ENCODE measurements at places on chromosomes 16 and 17.

DNA sequence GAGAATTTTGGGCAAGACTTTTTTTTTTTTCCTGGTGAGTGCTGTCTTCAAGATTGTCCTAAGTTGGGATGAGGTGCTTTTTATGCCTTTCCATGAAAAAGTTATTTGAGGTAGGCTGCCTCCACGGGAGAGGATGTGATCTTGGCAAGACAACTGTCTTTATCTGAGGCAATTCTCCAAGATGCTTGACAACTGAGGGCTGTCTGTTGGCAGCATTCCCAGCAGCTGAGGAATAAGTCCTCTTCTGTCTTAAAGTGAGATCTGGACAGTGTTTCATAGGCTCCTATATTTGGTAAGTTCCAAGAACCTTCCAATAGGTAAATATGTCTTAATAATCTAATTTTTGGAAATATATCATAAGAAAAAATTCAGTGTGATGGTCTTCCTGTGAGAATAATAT is 662.0 kb downstream of the CDH11 start:
- DNase-seq = no peak

GRCh38 chr17:34665819-34666763 is 86.7 kb downstream of the TMEM132E start:
- no peak for DNase-seq

DNA sequence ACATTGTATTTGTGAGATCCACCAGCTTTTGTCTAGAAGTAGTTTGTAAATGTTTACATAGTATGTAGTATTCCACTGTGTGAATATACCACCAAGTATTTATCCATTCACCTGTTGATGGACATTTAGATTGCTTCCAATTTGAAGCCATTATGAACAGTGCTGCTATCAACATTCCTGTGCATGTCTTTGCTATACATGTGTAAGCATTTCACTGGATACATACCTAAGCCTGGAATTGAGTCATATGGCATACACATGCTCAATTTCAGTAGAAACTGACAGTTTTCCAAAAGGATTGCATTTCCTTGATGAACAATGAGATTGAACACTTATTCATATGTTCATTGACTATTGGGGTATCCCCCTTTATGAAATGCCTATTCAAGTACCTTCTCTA is 540.6 kb upstream of the SOX9 start:
- no peak for DNase-seq

DNA sequence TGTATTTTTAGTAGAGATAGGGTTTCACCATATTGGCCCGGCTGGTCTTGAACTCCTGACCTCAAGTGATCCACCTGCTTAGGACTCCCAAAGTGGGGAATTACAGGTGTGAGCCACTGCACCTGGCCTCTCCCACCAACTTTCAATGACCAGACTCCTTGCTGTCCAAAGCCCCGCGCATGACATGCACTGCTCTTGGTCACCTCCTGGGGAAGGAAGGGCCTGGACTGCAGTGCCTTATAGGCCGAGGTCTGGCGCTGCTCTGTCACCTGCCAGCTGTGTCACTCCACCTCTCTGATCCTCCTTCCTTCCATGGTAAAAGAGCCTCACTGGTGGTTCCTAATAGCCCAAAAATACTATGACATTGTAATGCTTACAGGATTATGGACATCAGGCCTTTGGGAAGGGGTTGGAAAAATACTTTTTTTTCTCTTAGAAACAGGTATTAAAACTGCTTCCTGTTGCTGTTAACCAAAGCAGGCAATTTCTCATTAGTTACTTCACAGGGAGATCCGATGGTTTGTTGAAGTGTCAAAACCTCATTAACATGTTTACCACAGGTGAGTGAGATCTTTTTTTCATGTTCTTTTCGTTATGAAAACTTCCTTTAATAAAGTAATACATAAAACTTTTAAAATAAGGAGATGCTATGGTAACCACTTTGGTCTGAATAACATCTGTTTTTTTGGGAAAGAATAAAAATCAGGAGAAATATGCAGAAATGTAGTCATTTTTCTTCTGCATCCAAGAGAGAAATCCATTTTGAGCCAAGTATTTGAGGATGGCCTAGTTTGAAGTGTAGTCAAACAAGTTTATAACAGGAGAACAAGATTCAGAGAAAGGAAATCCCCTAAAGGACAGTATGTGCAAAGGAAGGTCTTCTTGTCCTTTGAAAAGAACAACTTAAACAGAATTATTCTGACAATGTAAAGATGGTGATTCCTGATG is 35.5 kb downstream of the GRB7 start:
- no peak for DNase-seq

DNA sequence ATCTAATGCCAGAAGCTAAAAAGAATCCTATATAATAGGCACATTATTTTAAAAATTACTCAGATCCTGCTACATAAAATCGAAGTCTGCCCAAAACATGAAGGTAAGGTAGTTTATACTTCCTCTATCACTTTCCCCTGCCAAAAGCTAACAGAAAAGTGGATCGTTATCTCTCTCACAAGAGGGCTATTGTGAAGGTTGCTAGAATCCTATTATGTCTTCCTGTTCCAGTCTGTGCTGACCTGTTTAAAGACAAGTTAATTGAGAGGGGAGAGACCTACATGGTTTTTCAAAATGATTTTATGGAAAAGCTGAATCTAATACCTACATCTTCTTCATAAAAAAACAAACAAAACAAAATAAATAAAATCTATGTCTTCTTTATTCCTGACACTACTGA is 1410.9 kb upstream of the CDH8 start:
- DNase-seq = no peak

GRCh38 chr17:65433592-65433991 is 127.9 kb downstream of the AXIN2 start:
- DNase-seq = no peak

DNA sequence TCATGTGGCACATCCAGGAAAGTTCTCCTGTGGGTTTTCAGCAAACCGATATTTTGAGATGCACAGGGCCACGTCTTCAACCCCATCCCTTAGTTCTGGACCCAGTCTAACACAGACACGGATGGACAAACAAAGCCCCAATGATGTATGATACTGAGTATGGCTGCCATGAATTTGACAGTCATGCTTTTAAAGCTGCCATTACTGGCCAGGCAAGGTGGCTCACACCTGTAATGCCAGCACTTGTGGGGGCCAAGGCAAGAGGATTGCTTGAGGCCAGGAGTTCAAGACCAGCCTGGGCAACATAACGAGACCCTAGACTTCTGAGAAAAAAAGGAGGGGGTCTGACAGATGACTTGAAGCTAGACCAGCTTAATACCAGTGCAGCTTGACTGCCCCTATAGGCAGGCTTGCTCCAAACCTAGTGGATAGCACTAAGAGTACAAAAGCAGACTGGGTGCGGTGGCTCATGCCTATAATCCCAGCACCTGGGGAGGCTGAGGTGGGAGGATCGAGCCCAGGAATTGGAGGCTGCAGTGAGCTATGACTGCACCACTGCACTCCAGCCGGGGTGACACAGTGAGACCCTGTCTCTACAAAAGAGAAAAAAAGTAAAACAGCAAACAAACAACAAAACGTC is 10.8 kb upstream of the ZNF629 start:
- DNase-seq = no peak

GRCh38 chr17:80786470-80786869 is 205.2 kb upstream of the CHMP6 start:
- DNase-seq = no peak

- no peak for DNase-seq
Measured at GRCh38 chr16:83717308-83717707, 90.5 kb upstream of the HSBP1 start.

DNA sequence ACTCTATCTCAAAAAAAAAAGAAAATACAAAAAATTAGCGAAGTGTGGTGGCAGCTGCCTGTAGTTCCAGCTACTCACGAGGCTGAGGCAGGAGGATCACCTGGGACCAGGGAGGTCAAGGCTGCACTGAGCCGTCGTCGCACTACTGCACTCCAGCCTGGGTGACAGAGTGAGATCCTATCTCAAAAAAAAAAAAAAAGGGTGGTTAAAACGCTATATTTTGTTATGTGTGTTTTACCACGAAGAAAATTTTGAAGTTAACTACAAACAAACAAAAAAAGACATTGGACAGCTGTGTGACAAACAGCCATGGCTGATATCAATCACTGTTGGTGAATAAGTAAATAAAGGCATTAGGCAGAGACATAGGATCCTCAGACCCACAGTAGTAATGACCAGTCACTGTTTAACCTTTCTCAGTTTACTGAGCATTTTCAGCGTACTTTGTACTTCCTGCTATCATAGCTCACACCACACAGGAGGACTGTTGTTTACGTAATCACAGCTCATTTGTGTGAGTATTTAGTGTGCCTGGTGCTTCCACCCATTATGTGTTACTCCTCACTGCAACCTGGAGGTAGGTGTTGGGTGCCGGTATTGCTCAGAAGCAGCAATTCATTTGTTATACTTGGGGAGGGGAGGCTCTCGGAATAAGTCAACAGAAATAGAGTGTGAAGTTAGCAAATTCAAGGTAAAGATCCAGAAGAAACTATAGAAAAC is 55.4 kb downstream of the COPRS start:
- no peak for DNase-seq

- no peak for DNase-seq
Measured at GRCh38 chr16:67539691-67540635, 11.3 kb downstream of the RIPOR1 start.

DNA sequence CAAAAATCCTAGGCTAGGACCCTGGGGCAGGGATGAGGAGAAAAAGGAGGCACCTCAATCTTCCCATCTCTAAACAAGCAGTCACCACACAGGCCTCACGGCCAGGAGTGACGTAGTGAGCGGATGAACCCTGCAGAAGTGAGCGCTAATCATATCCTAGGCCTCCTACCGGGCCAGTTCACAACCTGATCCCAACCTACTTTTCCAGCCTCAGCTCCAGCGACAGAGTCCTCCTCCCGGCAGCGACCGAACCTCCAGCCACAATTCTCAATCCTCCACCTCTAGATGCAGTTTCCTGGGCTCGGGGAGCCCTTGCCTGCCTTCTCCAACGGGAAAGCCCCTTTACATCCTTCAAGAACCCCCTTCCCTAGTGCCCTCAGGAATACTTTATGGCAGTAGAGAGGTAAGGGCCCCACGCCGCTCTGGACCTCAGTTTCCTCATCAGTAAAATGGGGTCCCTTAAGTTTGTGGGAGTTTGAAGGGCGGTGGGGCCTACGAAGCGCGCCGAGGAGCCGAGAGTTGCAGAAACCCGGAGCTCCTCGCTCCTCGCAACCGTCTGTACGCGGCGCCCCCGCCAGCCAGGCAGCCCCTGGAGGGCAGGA is 1.4 kb downstream of the ZNF668 start:
- DNase-seq = no peak

DNA sequence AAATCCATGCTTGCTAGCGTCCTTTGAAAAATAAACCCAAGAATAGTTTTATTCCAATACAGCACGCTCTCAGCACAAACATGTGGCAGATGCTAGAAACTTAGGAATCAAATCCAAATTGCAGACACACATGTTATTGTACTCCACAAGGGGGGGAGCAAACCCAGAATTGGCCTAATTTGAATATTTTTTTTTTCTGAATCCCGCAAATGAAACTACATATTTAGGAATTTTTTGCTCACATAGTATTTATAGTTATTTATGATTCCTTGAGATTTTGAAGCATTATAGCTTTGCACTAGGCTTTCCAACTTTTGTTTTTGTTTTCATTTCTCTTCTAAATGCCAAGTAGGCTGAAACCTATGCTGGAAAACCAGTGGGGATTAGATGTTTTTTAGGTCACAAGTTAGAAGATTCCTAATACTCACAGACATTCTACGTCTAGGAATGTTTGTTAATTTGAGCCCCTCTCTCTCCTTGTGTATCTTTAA is 59.3 kb upstream of the CDH11 start:
- DNase-seq = no peak

- DNase-seq = no peak
Measured at GRCh38 chr16:89177501-89177900, 6.0 kb downstream of the CDH15 start.

DNA sequence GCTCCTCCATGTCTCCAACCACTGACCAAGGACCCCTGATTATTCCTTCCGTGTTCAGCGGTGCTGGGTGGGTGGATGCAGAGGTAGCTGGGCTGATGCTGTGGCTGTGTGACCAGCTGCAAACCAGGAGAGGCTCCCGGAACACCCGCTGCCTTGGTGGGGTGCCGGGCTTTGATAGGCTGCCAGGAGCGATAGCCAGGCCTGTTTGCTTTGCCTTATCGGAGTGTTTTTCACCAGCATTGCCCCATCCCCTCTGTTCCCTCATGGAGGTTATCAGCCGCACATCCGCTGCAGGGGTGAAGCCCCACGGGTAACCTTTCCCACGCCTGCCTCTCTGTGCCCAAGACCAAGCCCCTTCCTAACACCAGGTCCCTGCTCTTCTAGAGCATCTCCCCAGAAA is 354.3 kb downstream of the C16orf95 start:
- DNase-seq = no peak

GRCh38 chr17:6812295-6812694 is 19.2 kb downstream of the TEKT1 start:
- no peak for DNase-seq

DNA sequence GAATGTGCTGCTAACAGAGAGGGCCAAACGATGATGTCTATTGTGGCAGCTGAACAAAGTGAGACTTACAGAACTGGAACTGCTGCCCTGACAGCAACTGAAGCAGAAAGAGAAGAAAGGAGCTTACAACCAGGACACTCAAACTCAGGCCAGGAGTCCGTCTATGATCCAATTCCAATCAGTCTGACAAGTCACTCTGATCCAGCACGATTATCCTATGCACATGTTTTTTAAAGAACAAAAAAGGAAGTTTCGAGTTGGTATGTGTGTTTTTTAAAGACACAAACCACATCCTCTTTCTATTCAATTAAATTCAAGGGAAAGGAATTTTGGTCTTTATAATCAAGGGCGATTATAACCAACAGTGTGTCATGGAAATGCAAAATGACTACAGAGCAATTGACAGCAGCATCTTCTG is 42.4 kb upstream of the MTMR4 start:
- DNase-seq = no peak

- no peak for DNase-seq
Measured at GRCh38 chr17:20783091-20783490, 203.6 kb downstream of the CDRT15L2 start.

DNA sequence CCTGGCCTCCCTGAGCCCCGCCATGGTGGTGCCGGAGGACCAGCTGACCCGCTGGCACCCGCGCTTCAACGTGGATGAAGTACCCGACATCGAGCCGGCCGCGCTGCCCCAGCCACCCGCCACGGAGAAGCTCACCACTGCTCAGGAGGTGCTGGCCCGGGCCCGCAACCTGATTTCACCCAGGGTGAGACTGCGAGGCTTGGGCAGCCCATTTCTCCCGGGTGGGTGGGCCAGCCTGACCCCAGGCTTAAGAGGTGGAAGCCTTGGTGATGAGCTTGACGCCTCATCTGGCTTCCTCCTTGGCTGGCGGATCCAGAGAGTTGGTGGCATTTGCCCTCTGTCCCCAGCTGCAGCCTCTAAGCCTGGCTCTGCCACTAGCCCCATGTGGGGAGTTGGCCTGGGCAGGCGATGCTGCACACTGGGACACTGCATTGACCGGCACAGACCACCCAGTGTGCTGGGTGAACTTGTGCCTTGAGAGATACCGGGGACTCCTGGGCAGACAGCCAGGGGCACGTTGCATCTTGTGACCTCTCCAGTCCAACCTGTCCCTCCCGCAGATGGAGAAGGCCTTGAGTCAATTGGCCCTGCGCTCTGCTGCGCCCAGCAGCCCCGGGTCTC is 3.0 kb downstream of the CDT1 start:
- DNase-seq = no peak
